Activated CD4-positive, alpha-beta memory T cell treated with anti-CD3 and anti-CD28 coated beads, Interleukin-2, amount 10 ng/mL, durations not matched to agents 7 days and 5 days (primary cell): ENCODE measurements at places on chromosomes 5 and 9.
A peak's percentile ranks its signal among the peaks of the same experiment; 100 is the strongest.

- DNase-seq, result no peak
Observed at GRCh38 chr5:77210964-77211690, 647 bp downstream of the PDE8B start.

- DNase-seq, result no peak
Observed at GRCh38 chr9:127898433-127899127, 823 bp downstream of the ST6GALNAC6 start.

GRCh38 chr5:89324990-89325389 is 442.0 kb upstream of the MEF2C start:
- no peak for DNase-seq

DNA sequence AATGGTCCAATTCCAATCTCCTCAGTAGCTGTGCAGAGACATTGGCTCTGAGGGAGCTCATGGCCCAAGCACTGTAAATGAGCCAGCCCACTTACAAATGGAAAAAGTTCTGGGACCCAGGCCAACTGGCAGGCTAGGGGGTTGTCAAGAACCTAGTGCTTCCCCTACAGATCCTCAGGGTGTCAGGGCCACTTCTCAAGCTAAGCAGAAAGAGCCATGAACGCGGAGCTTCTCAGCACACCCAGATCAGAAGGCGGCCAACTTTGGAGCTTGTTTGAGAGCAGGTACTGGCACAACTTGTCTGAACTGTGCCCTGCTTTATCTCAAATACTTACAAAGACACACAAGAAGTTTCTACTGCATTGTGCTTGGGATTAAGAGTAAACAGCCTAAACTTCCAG is 17.5 kb downstream of the TLE1 start:
- DNase-seq, result no peak

DNA sequence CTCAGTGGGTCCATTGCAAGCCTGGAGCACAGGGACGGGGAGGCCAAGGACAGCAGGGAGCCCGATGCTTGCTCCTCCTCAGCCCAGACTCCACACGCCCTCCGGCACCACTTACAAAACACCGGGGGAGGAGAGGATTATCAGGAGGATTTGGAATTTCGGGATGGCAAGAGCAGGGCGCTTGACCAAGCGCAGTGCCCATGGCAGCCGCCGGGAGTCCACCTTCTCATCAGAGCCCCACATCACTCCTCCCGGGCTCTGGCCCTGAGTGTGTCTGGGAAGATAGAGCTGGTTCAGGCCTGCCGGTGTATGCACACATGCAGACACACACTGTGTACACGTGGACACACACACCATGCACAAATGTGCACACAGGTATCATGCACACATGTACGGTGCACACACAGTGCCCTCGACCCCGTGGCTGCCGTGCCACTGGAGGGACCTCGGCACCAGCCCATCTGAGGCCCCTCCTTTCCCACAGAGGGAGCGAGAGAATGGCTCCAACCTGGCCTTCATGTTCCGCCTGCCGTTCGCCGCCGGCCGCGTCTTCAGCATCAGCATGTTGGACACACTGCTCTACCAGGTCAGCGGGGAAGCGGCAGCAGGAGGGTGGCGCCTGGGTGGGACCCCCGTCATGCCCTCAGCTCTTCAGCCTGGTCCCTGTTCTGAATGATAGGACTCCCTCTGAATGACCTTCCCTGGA is 81.7 kb downstream of the KCNT1 start:
- DNase-seq, result no peak

GRCh38 chr5:77163453-77163852 is 47.0 kb upstream of the PDE8B start:
- DNase-seq, result no peak

DNA sequence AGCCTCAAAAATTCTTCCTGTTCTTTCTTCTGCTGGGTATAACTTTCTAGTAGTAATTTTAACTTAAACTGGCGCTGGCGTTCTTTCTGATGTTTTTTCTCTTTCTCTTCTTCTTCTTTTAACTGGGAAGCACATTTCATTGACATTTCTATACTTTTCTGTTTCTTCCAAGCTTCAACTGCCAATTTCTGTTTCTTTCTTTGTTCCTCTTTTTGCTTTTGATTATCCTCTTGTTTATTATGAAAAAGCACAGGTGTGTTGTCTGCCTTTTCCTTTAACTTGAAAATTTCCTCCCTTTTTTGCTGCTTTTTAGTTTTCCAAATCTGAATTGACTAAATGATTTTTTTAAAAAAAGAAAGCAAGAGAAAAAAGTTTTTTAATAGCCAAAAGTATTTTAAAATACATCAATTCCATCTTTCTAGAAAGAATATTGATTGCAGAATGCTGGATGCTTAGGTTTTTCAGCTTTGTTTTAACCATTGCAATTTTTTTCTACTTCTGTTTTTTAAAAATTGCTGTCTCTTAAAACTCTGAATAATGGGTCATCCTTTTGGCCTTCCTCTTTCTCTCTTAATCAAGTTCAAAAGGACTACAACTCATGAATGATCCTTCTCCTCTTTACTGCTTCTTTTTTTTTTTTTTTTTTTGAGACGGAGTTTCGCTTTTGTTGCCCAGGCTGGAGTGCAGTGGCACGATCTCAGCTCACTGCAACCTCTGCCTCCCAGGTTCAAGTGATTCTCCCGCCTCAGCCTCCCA is 8.8 kb upstream of the PGGT1B start:
- no peak for DNase-seq

GRCh38 chr9:5949103-5949699 is 58.5 kb downstream of the MLANA start:
- DNase-seq, result peak; percentile 38

DNA sequence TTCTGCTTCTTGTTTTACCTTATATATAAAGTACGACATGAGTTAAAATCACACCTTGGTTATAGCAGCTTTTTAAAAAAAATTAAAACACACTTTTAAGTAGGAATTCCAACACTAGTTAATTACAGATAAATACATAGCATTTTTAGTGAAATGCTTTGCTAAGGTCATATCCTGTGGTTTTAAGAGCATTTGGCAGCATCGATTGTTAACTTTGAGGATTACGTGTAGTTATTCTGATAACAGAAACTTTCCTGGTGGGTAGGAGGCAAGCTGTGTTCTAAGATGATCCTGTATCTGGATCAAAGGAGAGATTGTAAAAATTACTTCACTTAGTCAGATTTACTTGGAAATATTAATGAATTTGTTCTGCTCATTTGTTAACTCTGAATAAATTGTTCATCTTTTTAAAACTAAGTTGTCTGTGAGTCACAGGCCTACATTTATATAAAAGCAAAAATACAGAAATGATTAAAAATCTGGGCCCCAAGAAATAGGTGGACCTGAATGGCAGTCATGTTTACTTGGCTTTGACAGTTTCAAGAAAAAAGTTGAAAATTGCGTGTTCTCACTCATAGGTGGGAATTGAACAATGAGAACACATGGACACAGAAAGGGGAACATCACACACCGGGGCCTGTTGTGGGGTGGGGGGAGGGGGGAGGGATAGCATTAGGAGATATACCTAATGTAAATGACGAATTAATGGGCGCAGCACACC is 58.3 kb downstream of the TRIO start:
- DNase-seq, result no peak

GRCh38 chr9:127862075-127863011 is 7.9 kb upstream of the ENG start:
- peak; percentile 71 for DNase-seq
